ENCODE measurements at places on chromosomes 5 and 9.
A peak's percentile ranks its signal among the peaks of the same experiment; 100 is the strongest.

DNA sequence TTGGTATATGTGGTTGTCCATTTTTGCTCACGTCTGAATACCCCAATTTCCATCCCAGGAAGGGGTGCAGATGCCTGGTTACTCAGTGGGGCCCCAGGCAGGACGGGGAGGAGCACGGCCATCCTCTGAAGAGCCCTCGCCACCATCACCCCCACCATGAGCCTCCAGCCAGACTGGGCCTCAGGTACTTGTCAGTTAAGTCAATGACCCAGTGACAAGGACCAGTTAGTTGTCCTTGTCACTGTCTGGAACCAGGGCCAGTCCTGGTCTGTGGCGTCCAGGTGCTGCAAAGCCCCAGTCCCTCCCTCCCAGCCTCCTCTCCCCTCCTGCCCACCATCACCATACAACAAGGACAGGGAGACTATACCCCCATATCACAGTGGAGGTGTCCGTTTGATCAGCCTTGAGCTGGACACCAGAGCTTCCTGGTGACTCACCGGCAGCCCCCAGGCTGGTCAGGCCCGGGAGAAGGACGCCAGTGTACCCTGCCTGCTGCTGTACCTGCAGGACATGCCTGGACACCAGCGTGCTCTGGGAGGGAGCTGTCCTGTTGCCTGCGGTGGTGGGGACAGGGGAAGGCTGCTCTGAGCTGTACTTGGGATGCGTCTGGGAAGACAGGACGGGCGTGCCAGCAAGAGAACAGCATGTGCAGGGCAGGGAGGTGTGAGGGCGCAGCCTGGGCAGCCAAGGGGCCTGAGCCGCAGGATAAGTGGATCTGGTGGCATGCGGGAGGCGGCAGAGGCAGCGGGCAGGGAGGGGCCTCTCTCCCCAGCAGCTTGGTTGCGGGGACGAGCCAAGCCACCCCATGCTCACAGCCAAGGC lies 32.6 kb upstream of the TTLL11 start:
- no peak for DNase-seq

- no peak for DNase-seq
Observed at GRCh38 chr5:1401536-1402138, 43.6 kb downstream of the SLC6A3 start.

DNA sequence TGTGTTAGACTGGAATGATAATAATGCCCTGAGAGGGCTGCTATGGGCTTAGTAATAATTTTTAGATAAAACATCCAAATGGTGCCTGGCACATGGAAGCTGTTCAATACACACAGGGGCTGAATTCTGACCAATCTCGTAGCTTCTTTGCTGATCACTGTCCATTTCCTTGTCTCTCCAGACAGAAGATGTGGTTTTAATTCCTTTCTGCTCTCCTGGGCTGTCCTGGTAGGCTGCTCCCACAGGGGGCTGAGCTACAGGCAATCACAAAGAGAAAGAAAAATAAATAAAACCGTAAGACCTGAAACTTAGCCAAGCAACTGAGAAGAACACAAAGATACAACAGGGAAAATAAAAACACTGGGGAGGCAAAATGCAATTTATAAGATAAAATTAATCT lies 136.5 kb downstream of the CDK5RAP2 start:
- no peak for DNase-seq

GRCh38 chr5:17665836-17666235 lies 31.6 kb downstream of the TAF11L14 start:
- DNase-seq, result no peak

DNA sequence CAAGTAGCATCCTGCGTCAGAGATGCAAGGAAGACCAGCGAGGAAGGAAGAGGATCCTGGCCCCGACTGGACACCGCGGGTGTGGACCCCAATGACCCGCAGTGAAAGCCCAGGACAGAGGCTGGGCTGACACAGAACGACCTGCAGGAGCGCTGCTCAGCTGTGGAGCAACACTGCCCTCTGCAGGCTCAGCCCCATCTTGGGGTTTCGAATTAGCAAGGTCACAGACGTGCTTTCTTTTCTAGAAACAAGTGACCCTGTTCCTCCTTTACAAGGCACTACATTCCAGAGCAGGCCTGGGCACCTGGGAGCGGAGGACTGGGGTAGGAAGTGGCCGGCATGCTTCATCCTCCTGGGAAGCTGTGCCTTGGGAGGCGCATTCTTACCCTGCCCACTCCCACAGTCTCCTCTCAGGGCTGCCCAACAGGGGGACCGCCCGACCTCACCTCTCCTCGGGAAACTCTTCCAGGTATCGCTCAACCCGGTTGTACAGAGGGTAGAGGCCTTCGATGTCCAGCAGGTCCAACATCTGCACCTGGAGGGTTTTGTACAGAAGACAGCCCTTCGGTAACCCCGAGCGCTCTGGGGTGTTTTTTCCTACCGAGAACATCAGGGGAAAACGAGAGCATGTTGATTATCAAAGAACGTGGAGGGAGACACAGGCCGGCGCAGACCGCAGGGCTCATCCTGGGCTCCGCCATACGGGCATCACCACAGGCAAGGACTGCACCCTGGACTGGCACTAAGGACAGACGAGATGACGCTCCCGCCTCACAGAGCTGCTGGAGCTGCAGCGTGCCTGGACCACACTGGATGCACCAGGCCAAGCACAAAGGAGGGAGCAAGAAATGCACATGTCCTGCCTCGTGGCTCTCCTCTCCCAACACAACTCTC lies 35.0 kb downstream of the IPPK start:
- peak; percentile 20 for DNase-seq

DNA sequence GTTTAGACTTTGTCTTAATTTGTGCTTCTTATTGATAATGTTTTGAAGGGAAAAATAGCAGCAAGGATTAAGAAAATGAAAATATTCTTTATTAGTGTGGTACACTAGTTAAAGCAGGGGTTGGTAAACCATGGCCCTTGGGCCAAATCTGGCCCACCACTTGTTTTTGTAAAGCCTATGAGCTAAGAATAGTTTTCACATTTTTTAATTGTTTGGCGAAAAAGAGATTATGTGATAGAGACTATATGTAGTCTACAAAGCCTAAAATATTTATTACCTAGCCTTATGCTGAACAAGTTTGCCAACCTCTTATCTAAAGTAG lies 57.2 kb downstream of the KCNN2 start:
- no peak for DNase-seq

GRCh38 chr9:108615152-108615551 lies 240.6 kb downstream of the ACTL7B start:
- no peak for DNase-seq

DNA sequence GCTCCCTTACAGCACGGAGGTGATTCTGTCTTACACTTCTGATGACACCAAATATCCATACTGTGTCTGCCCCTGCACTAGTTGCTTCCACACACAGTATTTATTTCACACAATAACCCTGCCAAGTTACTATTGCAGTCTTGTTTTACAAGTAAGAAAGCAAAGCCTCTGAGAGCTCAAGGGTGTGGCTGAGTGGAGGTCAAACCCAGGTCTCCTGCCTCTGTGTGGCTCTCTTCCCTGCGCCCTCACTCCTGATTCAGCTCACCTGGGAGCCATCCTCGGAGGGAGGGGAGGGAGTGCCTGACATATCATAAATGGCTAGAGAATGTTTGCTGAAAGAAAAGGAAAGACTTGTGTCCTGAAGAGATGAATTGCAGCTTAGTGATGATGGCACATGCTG lies 41.0 kb downstream of the MVB12B start:
- no peak for DNase-seq

DNA sequence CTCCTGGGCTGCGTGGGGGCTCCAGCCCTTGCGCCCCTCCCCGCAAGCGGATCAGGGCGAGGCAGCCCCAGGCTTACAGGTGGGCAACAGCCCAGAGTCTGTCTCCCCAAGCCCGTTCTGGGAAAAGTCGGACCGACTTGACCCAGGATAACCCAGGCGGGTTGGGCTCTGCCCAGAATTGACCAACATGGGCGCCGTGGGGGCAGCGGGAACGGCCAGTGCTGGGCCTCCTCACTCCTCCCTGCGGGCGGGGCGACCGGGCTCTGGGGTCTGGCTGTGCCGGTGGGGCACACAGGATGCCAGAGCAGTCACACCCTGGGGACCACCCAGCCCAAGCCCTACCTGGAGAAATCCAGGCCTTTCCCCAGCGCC lies 15.3 kb upstream of the SYNPO start:
- DNase-seq, result no peak

DNA sequence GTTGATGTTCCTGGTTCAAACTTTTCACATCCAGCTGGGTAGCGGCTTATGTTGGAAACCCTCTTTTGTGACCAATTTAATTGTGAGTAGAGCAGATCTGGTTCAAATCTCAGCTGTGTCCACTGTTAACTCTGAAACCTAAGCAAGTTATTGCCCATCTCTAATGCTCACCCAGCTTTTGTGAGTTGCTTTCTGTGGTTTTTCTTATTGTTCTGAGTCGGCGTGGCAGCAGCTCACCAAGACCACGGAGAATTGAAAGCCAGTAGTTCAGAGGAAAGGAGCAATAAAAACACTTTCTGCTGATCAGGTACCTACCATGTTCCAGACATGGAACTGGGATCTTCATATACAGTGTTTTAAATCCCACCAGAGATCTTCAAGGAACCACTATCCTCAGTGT lies 114.4 kb downstream of the DOCK2 start:
- no peak for DNase-seq

DNA sequence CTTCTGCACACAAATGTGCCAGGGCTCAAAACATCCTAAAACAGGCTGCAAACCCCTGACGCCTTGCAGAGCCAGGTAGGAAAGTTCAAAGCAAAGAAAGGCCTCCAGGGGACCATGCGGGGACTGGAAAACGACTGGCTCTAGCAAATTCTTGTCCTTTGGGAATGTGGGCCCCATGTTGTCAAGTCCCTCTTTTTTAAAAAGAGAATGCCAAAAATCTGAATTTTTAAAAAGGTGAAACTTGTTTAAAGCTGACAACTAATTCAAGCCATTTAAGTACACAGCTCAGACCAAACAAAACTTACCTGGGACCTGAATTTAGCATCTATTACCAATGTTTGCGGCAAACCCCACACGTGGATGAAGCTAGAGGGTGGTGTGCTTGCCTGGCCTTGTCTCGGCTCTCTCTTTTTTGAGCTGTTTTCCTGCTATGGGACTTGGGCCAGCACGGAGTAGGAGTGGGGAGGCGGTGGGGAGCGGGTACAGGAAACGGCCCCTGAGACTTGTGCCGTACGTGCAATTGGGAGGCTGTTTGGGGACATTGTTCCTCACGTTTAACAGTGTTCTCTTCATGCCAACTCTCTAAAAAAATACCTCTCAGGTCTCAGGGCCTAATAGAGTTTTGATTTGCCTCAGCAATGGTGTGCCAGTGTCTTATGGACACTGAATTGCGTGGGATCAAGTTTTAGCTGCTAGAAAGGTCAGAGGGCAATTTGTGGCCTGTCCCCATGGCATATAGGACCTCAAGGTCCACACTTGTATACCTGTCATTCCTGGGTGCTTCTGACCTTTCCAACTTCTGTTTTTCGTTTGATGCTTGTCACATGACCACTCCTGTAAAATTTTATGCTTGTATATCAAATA lies 15.1 kb upstream of the PHF19 start:
- no peak for DNase-seq

Measured in activated T-helper 1 cell treated with Interleukin-2 at 50 U/mL for 16 hours (primary cell).